ENCODE measurements at places on chromosomes 11 and 22.
A peak's percentile ranks its signal among the peaks of the same experiment; 100 is the strongest.

GRCh38 chr11:18540207-18541009, 13.7 kb upstream of the TSG101 start:
- DNase-seq: no peak

- DNase-seq: no peak
Measured at GRCh38 chr11:94924171-94924572, 49.2 kb downstream of the CWC15 start.

GRCh38 chr11:121767433-121767832, 314.7 kb upstream of the SORL1-AS1 start:
- DNase-seq: no peak

- DNase-seq: peak; percentile 63
Measured at GRCh38 chr11:32088117-32088941, 2.5 kb upstream of the RCN1 start.

DNA sequence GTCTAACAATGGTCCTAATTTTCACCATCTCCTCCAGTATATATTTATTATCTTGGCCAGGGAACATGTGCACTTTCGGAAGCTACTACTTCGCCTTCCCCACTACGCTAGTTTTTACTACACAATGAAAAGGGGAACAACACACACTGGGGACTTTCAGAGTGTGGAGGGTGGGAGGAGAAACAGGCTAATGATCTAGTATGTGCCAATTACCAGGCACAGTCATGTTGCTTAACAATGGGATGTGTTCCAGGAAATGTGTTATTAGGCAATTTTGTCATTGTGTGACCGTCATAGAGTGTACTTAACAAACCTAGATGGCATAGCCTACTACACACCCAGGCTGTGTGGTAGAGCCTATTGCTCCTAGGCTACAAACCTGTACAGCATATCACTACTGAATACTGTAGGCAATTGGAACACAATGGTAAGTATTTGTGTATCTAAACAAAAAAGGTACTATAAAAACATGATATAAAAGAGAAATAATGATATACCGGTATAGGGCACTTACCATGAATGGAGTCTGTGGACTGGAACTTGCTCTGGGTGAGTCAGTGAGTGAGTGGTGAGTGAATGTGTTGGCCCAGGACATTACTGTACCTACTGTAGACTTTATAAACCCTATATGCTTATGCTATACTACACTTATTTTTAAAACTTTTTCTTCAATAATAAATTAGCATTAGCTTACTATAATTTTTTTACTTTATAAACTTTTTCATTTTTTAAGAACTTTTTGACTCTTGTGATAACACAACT, 20.1 kb upstream of the CUL5 start:
- DNase-seq: no peak

DNA sequence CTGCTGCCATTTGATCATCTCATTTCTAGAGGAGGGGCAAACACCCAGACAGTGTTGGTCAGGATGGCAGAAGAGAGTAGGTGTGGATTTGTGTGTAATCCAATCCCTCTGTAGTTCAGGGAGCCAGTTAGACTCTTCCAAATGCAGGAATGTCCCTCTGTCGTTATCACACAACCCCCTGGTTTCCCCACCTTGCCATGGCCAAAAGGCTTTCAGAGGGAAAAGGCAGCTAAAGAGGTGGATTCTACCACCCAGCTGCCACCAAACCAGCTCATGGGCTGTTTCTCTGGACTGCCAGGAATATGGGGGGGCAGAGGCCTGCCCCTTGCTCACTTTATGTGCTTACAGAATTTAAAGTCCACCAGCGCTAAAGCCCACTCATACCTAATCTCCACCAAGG, 18.1 kb downstream of the TSKU start:
- no peak for DNase-seq

DNA sequence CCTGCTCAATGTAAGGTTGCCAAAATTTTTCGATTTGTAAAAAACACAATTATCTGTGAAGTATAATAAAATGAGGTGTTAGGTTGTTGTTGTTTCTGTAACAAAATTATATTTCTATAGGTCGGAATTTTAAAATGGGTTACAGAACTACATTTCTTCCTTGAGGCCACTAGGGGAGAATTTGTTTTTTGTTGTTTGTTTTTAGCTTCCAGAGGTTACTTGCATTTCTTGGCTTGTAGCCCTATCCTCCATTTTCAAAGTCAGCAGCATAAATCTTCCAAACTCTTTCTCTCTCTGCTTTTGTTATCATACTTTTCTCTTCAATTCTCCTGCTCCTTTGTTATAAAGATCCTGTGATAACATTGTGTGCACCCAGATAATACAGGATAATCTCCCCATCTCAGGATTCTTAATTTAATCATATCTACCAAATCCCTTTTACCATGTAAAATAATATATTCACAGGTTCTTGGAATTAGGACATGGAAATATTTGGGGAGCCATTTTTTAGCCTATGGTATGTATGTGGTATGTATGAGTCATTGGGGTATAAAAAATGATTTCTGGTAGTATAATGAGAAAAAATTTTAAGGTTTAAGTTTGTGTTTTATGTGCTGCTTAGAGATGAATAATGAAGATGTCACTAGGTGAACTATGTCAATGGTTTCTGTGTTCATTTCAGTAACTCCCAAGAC, 9.4 kb upstream of the PATL1 start:
- DNase-seq: no peak

GRCh38 chr11:66291706-66292542, at the start of gene TMEM151A:
TSS of gene TMEM151A (plus strand) at chr11:66291894. CDS start at chr11:66292014, 120 bp downstream.
- DNase-seq: no peak

DNA sequence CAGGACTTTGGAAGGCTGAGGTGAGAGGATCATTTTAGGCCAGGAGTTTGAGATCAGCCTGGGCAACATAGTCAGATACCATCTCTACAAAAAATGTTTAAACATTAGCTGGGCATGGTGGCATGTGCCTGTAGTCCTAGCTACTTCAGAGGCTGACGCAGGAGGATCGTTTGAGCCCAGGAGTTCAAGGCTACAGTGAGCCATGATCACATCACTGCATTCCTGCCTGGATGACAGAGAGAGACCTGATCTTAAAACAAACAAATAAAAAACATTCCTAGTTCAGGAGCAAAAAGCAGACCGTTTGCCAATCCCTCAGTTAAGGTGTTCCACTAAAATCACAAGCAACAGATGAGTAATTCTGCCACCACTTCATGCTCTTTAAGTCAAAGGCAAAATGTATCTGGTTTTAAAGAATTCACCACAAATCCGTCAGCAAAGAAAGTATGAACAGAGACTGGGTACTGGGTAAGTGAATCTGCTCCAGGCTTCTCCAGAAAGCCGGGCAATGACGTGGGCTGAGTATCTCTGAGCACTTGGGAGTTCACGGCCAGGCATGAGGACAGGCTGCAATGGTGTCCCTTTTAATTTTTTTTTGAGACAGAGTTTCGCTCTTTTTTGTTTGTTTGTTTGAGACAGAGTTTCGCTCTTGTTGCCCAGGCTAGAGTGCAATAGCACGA, 19.5 kb downstream of the CLTCL1 start:
- no peak for DNase-seq

- no peak for DNase-seq
Measured at GRCh38 chr11:3099178-3099577, 42.0 kb upstream of the CARS1 start.

DNA sequence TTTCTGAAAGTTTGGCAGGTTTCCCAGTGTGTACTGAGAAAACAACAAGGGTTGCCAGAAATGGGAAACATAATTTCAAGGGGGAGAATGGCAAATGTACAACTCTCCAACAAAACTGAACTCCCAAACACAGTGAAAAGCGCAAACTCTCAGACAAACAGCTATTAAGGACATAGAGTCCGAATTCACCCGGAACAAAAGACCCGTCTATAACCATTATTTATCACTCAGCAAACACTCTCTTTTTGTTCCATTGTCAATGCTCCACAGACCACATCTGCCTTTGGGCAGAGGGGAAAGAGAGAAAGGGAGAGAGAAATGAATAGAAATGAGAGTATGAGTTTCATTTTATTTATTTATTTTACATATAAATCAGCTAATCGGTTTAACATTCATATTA, 21.7 kb downstream of the KIRREL3 start:
- DNase-seq: no peak

GRCh38 chr22:42489000-42489399, 30.6 kb downstream of the RRP7A start:
- DNase-seq: no peak

DNA sequence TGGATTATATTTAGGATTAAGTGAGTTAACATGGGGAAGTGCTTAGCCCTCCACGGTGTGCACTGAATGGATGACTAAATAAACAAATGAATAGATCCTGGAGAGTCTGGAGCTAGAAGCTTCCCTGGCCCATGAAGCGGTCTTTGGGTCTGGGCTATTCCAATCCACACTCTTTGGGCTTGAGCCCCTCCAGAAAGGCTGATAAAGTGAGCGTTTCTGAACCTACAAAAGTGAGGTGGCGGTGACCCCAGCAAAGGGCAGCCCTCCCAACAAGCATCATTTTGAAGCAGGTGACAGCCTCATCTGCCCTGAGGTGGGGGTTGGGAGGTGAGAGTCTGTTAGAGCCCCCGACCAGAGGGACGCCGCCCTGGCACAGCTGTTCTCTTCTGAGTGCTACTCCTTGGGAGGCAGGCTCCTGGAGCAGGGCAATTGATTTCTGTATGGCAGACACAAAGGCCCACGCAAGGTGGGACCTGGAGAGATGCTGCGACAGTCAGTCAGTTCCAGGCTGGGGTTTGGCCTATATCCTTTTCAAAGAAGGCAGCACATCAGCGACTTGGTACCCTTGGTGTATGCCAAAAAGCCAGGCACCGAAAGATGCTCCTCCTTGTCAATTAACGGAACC, 157.8 kb downstream of the CACNA1I start:
- DNase-seq: no peak

DNA sequence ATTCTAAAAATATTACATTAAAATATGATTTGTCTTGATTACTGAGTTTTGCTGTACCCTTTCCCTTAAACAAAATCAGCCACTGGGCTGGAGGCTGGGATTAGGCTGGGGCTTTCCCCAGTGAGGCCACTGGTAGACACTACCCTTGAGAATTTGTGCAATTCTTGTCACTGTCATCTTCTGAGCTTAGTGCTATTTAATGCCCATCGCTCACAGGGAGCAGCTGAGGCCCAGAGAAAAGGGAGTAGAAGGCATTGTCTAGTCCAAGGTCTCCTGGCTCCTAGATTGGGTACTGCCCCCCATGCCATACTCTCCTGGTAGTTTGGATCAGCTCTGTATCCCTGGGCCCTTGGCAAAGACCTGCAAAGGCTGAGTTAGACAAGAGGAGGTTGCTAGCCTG, 6.7 kb downstream of the CHRM1 start:
- no peak for DNase-seq

DNA sequence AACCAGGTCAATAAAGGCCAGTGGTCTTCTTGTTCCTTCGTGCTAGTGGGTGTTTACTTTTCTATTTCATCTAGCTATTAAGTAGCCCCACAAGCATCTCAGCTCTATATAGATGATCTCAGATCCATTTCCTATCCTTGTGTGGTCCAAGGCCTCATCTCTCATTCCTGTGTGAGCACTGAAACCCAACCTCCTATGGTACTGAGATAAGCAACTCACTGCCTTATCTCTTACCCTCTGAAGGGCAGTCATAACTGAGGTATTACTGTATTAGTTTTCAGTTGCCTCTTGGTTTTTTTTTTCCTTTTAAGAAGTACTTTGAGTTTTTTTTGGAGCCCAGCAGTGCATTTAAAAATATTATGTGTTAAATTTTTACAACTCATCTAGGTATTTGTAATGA, 28.3 kb downstream of the ACER3 start:
- DNase-seq: no peak

- no peak for DNase-seq
Measured at GRCh38 chr11:74639533-74639932, 47.2 kb downstream of the POLD3 start.

DNA sequence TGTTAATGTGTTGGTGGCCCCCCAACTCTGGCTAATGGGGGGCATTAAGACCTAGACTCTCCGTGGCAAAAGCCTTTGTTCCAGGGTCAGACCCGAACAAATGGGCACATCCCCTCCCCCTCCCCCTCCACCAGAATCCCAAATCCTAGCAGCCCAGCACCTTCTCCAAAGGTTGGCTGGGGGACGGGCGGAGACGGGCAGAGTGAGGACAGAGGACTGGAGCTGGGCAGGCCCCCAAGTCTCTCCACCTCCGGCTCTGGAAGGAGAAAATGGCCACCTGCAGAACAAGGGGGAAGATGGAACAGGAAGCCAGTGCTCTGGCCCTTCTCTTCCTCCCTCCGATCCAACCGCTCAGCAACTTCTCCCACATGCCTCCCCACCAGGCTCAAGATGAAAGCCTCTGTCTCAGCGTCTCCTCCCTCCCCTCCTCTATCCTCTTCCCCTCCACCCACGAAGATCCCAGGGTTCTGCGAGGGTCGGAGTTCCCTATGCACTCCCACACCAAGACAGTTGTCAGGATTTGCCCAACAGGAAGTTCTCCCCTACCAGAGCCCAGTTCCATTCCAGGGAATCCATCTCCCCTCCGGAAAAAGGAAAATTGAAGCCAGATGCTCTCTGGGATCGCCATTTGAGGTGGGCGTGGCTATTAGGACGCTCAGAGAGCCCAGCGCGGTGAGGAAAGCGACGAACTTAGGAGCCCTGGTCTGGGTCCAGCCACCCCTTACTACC, 20.1 kb downstream of the ADA2 start:
- no peak for DNase-seq

- no peak for DNase-seq
Measured at GRCh38 chr11:11456866-11457265, 103.8 kb upstream of the CSNK2A3 start.

GRCh38 chr11:63869171-63869591, 30.3 kb downstream of the MARK2 start:
- DNase-seq: no peak

DNA sequence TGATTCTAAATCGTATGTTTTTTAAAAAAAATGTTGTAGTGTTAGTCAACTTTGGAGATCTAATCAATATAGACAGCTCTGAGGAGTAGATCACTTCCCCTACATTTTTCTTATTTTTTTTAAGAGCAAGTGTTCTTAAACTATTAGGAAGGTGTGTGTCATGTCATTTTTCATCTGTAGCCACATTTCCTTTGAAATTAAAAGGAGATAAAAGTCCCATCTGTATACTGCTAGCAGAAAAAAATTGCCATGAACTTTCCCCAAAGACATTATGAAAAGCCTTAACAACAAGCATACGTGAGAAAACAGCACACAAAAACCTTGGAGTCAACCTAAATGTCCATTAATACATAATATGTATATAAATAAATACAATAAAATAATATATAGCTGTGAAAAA, 286.6 kb downstream of the ETS1 start:
- DNase-seq: no peak

Data from pancreas (tissue), 10 donors.